ENCODE measurements at places on chromosomes 3 and 15.

GRCh38 chr3:193824365-193824764, 231.4 kb downstream of the OPA1 start:
- DNase-seq = no peak

- no peak for DNase-seq
Measured at GRCh38 chr3:116265320-116265695, 180.0 kb downstream of the LSAMP start.

DNA sequence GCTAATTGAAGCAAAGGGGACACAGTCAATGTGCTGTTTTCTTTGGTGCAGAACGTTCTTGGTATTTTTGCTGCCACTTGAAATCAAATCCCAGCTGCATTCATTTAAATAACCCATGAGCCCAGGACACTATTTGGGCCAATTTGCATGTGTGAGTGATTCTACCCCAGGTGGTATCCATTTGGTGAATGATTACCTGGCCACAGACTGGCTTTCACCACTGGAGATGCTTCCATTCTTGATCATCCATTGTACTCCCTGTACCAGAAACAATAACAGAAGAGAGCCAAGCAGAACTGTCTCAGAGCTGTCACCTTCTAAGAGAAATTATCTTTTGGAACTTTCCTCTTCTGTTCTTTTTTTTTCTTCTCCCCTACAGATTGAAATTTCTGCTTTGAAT, 139.7 kb upstream of the RARB start:
- no peak for DNase-seq

DNA sequence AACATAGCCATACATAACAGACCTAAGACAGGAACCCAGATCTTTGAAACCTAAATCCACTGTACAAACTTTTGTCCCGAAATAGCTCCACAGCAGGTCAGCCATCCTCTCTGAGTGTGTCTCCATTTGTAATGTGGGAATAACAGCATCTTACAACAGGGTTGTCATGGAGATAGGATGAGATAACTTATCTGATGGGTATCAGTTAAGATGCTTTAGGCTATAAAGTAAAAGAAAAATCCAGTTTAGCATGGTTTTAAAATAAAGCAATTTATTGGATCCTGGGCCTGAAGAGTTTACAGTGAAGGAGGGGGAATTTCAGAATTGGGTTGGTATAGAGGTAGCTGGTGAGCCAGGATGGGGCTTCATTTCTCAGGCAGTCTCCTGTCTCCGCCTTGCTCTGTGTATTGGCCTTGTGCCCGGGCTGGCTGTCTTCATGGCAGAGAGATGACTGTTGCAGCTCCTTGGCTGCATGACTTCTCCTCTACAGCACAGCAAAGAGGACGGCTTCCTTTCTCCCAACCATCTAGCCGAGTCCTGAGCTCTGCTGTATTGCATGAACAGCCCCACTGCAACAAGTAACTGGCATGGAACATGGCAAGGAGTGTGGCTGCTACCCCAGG, 131.9 kb upstream of the PROK2 start:
- DNase-seq = no peak

GRCh38 chr3:80275120-80275519, 507.3 kb upstream of the ROBO1 start:
- no peak for DNase-seq

DNA sequence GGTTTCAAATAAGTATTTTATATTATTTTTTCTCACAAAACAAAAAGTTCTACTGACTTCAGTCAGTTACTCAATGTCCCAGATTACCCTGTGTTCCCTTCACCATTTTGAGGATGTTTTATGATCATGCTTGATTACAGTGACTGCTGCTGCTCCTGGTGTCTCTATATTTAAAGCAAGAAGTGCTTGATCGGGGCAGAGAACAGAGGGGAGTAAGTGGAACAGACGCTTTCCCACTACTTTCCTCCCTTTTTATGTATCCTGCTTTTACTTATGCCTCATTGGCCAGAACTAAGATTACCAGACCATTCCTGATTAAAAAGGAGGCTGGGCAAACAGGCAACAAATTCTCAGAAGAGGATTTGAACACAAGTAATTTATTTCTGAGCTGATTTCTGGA, 612.1 kb downstream of the VGLL3 start:
- no peak for DNase-seq

- DNase-seq = peak; percentile 90
Measured at GRCh38 chr3:149494022-149494758, 19.7 kb downstream of the TM4SF4 start.

DNA sequence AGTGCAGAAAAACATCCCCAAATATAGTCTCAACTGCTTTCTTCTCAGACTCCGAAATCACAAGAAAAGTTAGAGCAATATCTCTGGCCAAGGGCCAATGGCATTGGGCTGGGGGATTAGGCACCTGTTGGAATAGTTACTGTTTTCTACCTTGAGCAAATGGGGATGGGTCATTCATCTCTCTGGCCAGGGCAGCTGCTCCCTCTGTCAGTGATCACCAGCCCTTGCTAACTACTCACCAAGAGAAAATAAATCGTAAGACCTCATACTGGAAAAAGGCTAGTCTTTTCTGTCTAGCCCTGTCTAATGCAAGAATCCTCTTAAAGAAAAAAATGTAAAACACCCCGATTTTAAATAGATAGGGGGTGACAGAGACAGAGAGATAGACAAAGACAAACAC, 10.9 kb downstream of the CERS3 start:
- no peak for DNase-seq

DNA sequence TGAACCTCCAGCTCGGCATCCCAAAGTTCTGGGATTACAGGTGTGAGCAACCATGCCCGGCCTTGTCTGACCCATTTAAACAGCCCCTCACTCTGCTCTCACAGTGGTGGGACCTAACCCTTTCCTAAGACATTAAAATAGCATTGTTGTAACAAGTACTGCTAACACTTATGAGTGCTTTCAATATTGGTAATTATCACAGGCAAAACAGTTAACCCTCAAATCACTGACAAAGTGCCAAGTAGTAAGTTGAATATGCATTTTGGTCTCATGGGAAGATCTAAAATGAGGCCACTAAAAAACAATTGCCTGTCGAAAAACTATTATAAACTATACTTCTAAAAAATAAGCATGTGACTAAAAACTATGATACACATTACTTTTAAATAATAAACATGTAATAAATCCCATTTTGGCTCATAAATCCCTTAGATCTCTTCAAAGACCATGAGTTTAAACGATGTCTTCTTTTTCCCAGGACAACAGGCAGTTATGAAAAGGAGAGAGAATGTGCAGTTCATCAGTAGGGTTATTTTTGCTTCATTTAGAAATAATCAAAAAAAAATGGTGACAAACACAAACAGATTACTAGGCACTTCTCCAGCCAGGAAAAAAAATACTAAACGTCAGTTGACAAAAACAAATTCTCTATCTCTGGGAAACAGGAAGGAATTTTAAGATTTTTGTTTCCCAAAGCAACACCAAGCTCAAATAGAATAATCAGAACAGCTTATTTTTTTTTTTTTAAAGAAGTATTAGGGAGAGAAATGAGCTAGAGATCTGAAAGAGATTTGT, 95.4 kb downstream of the RFTN1 start:
- DNase-seq = no peak

DNA sequence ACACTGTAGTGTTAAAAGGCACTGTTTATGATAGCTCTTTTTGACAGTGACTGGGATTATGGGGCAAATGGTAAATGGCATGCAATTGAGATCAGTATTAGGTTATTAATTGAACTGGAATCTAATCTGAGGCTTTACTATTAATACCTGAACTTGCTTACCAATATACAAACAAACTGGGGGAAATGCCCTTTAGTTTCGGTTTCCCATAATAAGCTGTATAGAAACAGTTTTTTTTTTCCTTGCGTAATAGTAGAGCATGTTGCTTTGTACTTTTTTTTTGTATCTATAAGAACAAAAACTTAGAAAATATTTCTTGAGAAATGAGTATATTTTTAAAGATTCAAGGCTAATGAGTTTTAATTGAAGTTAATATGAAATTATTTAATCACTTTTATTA, 95.0 kb downstream of the FNDC3B start:
- no peak for DNase-seq

- DNase-seq = no peak
Measured at GRCh38 chr3:148970271-148970670, 21.1 kb upstream of the GYG1 start.

DNA sequence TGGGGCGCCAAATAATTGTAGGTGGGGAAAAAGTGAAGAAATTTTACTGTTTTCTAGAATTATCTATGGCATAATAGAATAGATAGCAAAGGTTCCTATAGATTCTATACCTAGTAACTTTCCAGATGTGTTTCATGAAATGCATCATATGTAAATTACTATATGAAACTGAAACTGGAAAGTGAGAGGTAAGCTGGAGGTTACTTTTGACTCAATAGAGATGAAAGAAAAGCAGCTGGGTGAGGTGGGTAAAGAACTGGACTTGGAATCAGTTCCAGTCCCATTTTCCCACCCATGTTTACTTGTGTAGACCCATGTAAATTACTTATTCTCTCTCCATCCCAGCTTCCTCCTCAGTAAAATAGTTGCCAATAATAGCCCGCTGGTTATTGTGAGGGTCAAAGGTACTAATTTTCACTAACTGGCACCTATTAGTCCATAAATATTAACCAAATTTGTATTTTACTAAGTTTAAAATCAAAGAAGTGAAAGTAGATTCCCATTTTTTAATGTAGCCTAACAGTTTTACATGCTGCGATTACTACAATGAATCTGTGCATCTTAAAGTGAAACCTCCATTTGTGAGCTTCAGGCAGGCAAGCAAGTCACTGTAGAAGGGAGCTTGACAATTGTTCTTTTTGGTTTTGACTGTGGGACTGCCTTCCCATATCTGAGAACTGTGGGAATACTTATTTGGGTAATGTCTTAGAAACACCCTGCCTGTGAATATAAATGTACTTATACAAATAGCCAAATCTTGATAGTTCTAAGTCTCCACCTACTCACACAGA, 312.1 kb downstream of the SLC9A9 start:
- DNase-seq = no peak

GRCh38 chr15:41401904-41402267, 410 bp downstream of the NDUFAF1 start:
- no peak for DNase-seq

GRCh38 chr15:70241561-70242320, 144.0 kb upstream of the TLE3 start:
- no peak for DNase-seq

DNA sequence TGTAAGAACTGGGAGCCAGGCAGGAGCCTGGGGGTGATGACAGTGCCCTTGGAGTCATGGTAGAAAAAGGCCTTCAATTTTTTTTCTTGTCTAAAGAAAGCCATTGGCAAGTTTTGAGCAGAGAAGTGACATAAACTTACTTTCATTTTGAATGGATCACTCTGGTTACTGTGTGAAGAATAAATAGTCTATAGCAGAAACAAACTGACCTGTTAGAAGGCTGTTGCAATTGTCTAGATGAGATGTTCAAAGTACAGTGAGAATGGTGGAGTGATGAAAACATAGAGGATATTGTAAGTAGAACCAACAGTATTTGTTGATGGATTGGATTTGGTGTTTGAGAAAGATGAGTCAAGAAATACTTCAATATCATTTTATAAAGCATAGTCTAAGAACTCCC, 439.9 kb downstream of the TBL1XR1 start:
- no peak for DNase-seq

- no peak for DNase-seq
Measured at GRCh38 chr3:74839566-74839965, 225.1 kb upstream of the CNTN3 start.

DNA sequence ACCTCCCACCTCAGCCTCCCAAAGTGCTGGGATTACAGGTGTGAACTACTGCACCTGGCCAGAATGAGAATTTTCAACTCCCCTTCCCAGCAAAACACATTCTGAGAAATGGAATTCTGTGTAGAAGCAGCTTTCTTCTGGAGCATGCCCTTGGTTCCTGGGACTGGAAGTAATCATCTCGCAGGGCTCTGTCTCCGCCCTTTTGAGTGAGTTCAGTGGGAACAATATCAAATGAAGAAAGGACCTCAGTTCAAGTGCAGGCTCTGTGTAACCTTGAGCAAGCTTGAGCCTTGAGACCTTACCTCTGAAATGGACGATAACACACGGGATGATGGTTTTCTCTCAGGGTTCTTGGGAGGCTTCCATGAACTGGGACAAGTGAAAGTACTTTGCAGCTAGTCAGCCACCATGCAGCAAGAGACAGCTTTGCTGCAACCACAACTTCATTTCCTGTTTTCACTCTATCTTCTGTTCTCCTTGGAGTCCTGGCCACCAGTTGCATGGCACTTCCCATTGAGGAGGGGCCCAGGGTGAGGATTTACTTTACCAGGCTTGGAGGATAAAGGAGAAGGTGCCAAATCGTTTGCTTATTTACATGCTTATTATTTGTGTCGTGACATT, 35.7 kb upstream of the IGF1R start:
- no peak for DNase-seq

GRCh38 chr15:57647071-57647790, 55.5 kb downstream of the MYZAP start:
- DNase-seq = no peak

Measured in COLO829 (cell line).